ENCODE measurements at places on chromosomes 7 and 10.
A peak's percentile ranks its signal among the peaks of the same experiment; 100 is the strongest.

- DNase-seq, result no peak
These were observed 18.7 kb upstream of the NUB1 start for GRCh38 chr7:151322906-151323305.

GRCh38 chr7:8254667-8255066 is 7.3 kb downstream of the ICA1 start:
- DNase-seq, result no peak

GRCh38 chr7:129041142-129042085 is 13.5 kb downstream of the TNPO3 start:
- no peak for DNase-seq

GRCh38 chr7:78014401-78014800 is 215.8 kb downstream of the PHTF2 start:
- DNase-seq, result no peak

- no peak for DNase-seq
These were observed 31.1 kb downstream of the ENKUR start for GRCh38 chr10:24984906-24985305.

DNA sequence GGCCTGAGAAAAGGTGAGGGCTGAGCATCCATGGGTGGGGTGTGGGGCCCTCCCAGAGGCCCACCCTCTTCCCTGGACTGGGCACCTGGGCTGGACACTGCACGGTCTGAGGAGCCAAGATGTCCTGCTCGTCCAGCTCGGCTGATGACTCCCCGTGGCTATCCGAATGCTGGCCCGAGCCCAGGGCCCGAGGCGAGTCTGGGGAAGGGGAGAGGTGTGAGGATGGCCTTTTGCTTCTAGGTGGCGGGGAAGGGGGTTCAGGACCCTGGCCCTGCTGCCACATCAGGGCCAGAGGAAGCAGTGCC is 7.1 kb downstream of the NACAD start:
- no peak for DNase-seq

GRCh38 chr10:15518250-15518649 is 147.2 kb upstream of the FAM171A1 start:
- no peak for DNase-seq

GRCh38 chr10:113381981-113382509 is 170.8 kb upstream of the HABP2 start:
- no peak for DNase-seq

GRCh38 chr7:156230576-156230975 is 410.0 kb upstream of the RNF32 start:
- DNase-seq, result no peak

- no peak for DNase-seq
These were observed 528.3 kb downstream of the PHTF2 start for GRCh38 chr7:78326876-78327275.

DNA sequence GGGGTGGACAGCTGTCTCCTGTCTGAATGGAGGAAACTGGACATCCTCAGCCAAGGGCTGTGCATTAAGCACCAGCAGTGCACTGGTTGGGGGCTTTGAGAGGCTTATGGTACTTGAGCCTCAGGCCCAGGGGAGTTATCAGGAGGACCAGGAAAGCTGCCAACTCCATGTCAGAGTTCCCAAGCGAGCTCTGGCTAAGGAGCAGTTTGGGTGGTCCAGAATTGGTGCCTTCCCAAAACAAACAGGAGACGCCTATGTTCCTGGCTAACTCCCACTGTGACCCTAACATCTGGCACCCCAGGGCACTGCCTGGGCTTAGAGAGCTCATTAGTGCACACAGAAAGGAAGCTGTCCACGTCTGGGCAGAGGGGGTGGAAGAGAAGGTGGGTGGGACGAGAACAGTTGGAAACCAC is 408.6 kb upstream of the NPVF start:
- DNase-seq, result no peak

DNA sequence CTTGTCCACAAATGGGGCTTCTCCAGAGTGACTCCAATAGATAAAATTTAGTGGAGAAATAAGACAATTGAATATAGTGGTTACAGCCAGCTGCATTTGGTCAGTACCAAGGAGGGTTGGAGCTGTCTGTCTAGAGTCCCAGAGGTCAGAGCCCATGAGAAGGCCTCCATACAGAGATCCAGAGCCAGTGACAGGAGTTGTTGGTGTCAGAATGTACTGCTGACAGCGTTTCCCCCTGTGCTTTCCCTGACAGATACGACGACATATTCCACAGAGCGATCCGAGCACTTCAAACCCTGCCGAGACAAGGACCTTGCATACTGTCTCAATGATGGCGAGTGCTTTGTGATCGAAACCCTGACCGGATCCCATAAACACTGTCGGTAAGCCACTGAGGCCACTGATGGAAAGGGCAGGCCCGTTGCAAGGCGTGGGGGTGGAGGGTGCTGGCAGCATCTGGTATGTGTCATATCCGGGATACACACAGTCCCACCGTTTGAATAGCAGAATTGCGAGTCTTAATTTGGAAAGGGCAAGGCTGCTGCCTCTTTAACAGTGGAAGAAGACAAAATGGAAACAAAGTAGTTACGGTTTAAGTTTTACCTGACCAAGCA is 483.6 kb downstream of the NRG3 start:
- DNase-seq, result no peak

DNA sequence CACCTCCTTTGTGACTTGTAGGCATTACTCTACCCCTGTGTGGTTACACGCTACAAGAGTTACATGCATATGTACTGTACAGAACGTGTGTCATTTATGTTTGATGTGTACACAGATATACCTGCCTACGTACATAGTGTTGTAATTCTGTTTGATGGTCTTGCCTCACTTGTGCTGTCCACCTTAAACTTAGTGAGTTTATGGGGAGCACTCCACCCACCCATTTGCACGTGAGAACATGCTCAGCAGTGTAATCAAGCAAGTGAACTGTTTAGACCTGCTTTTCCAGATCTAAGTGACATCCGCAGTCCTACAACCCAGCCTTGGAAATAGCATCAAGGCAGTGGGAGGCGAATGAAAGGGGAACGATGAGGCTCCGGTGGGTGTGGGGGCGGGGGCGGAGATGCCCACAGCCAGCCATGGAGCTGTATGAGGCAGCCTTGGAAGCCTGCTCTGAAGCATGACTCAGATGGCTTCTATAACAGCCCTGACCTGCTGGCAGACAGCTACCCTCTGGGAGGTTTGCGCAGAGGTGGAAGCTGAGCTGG is 52.1 kb downstream of the SUFU start:
- no peak for DNase-seq

DNA sequence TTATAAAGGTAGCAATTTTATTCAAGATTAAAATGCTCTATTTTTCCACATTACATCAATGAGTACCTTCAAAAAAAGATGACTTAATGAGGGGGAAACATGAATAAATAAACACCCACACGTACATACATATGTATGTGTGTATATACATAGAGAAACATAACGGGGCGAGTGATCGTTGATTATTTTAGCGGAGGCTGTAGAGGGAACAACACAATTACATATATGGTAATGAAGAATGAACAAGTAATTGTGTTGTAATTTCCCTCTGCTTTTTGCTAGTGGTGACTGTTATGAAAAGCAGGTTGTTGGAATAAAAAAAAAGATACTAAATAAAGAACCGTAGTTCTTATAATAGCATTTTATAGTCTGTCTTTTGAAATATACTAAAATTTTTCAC is 63.2 kb downstream of the CACNB2 start:
- DNase-seq, result no peak

DNA sequence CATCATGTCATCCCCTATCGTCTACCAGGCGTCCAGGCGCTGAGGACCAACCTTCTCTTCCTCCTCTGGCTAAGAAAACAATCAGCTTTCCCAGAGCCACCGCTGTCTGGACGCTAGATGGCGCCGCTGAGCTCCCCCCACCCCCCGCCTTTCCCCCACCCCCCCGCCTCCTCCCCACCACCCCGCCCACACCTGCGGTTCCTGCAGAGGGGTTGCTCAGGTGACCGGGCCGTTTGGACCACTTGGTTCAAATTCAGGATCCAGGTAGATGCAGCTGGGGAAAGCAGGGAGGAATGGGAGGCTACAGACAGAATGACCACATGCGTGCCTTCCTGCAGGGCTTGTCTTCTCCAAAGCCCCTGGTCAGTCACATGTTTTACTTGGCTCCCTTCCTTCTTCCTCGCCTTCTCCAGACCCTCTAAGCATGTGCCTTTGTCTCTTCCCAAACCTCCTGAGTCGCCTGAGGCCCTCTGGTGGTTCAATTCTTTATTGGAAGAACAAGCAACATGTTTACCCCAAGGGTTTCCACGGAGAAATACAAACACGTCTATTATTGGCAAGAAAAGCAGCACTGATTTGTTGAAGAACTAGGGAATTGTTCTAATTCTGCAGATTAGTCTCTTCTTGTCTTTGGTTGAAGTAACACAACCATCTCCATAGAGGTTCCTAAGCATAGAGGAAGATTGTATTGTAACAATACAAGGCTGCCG is 24.7 kb downstream of the AOC1 start:
- DNase-seq, result peak; percentile 18

Data from stimulated activated CD4-positive, alpha-beta T cell treated with anti-CD3 and anti-CD28 coated beads, Interleukin-2, amount 100 ng/mL, for 4 hours (primary cell).